Activated naive CD8-positive, alpha-beta T cell treated with anti-CD3 and anti-CD28 coated beads, Interleukin-2, amount 10 ng/mL, durations not matched to agents 7 days and 5 days (primary cell): ENCODE measurements at places on chromosomes 6 and 20. TPM values are rescaled to one million over a fixed set of nuclear protein-coding genes. Genes with fewer than 3 reads are reported as not detected.
A peak's percentile ranks its signal among the peaks of the same experiment; 100 is the strongest.

The UBE2C gene
- total RNA-seq = 153 TPM

- no peaks in the 10 kb centered on the region for H3K36me3 ChIP-seq
- DNase-seq = no peak
- H3K27me3 ChIP-seq = peaks cover 15% of the 10 kb centered on the region
- H3K27ac ChIP-seq = no peak overlapping the region
Observed at GRCh38 chr6:163786995-163787671, 372.6 kb downstream of the QKI start.

- peaks cover 3% of the 10 kb centered on the region for H3K36me3 ChIP-seq
- H3K4me1 ChIP-seq = peaks cover 39% of the 10 kb centered on the region
- no peak for DNase-seq
- peak overlapping the region; percentile 92 for H3K4me3 ChIP-seq
- H3K27ac ChIP-seq = peak overlapping the region; percentile 88
Observed at GRCh38 chr6:28864326-28864923, 59.4 kb downstream of the TRIM27 start.

The FNDC1 gene
- total RNA-seq = not detected

The DEFB124 gene
- not detected for total RNA-seq
